ENCODE measurements at places on chromosomes 13 and 19. TPM values are rescaled to one million over a fixed set of nuclear protein-coding genes. Genes with fewer than 3 reads are reported as not detected.
A peak's percentile ranks its signal among the peaks of the same experiment; 100 is the strongest.

The ZNF611 gene
- 12.1 TPM for total RNA-seq

The CPT1C gene
- total RNA-seq = 1.6 TPM

DNA sequence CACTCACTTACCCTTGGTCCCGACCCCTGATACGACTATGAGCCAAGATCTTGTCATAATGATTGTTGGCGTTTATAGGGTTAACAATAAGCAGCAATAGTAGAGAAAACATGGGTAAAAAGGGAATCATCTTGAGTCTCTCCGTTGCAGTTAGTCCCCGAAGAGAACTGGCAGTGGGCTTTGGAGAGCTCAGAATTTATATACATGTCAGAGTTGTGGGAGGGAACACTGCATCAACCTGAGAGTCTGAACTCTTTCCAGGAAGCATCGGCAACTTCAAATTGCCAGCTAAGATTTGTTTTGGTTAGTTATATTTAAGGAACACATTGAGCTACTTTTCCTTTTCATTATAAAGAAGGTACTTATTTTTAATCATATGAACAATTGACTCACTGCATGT lies at the start of gene POSTN:
Gene POSTN, minus strand, starts transcription at position 172 of the 400 bp plus-strand sequence. Its CDS starts 42 bp downstream, at position 130.
- peak; percentile 92 for DNase-seq

DNA sequence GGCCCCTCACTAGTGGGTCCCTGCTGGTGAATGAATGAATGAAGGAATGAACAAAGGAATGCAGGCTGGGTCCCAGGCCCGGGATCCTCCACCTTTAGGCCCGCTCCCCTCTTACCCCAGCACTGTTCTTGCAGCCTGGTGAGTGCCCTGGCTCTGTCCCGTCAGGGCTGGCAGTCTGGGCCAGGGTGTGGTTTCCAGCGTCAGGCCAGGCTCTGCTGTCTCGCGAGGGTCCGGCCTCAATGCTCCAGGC lies 317 bp downstream of the LYL1 start:
- DNase-seq = no peak
